T-helper 17 cell (primary cell): ENCODE measurements at places on chromosomes 1 and 21.

DNA sequence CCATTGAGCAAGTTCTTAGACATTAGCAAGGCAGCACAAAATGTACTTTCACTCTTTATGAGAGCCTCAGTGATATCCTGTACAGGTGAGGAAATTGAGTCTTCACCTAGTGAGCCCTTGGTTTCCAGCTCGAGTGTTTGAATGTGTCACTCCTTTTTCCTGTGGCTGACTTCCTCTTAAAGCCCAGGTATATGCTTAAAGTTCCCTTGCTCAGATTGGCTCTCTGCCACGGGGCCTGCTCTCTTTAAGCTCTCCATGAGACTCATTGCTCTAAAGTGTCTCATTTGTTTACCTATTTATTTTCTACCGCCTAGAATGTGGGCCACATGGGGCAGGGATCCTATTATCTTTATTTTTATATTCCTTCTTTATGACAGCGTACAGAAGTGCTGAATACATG is 324.9 kb downstream of the SIPA1L2 start:
- DNase-seq, result no peak
- H3K27ac ChIP-seq, result no peak overlapping the region
- H3K4me3 ChIP-seq, result no peak overlapping the region

DNA sequence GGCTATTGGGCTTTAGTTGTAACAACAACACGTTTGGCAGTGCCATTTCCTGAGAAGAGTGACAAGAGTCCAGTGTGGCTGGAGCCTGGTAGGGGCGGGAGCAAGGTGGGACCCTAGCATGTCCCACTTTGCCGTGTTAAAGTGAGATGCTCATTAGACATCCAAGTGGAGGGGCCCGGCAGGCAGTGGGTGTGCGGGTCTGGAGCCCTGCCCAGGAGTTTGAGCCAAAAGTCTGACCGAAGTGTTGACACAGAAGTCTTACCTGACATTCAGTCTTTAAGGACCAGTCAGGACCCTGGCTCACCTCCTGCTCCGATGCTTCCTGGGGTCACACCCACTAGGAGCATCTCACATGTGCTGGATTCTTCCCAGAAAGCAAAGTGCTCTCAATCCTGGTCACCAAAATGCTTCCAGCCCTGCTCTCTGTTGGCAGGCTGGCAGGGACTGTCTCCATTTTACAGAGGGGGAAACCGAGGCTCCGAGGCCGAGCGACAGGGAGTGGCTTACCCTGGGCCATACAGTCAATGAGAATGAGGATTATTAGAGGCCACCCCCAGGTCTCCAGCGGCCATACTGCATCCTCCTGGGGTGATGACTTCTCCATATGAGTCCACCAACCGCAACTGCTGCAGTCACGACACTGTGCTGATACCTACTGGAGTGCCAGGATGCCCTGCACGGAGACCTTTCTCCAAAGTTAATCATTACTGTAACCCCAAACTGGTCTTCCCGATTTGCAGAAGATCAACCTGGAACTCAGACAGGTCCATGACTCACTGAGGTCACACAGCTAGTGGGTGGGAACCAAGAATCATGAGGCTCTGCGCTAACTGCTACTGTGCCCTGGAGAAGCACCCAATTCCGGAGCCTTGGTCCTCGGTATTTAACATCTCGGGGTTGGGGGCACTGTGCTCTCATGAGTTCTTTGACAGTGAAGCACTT is 112.7 kb downstream of the PRDM2 start:
- peaks cover 36% of the 10 kb centered on the region for H3K4me1 ChIP-seq
- H3K27me3 ChIP-seq, result no peaks in the 10 kb centered on the region
- DNase-seq, result no peak
- peaks cover 2% of the 10 kb centered on the region for H3K36me3 ChIP-seq

DNA sequence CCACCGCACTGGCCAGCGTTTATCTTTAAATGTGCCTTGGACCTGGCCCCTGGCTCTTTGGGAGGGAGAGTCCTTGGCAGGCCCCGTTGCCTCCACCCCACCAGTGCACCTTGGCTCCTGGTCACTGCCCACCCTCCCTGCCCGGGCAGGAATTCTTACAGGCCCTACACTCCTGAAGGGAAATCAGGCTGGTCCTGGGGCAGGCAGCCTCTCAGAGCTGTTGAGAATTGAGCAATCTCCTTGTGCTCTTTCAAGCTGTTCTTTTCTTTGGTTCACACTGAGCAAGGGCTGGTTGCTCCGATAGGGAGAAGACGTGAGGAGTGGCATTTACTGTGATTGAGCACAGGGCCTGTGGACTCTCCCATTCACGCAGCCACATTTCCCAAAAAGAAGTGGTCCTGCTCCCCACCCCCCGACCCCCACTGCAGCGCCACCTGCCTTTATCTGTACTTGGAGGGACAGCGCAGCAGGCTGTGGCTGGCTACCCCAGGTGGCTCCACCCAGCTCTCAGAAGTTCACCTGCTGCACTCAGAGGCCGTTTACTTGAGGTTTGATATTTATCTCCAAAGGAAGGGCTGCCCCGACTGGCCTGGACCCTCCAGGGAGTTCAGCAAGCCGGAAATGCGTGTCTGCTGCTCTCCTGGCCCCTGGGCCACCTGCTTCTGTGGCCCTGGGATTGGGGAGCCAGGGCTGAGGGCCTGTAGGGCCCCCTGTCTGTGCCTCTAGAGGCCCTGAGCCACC is 47.8 kb downstream of the SKI start:
- H3K27ac ChIP-seq, result peak overlapping the region; percentile 90
- DNase-seq, result no peak
- H3K4me1 ChIP-seq, result peaks cover 50% of the 10 kb centered on the region
- peak overlapping the region; percentile 62 for H3K4me3 ChIP-seq

GRCh38 chr1:70195342-70195741 is 10.0 kb downstream of the LRRC40 start:
- DNase-seq, result no peak
- H3K27me3 ChIP-seq, result no peaks in the 10 kb centered on the region
- H3K4me1 ChIP-seq, result peaks cover 16% of the 10 kb centered on the region
- no peak overlapping the region for H3K27ac ChIP-seq

DNA sequence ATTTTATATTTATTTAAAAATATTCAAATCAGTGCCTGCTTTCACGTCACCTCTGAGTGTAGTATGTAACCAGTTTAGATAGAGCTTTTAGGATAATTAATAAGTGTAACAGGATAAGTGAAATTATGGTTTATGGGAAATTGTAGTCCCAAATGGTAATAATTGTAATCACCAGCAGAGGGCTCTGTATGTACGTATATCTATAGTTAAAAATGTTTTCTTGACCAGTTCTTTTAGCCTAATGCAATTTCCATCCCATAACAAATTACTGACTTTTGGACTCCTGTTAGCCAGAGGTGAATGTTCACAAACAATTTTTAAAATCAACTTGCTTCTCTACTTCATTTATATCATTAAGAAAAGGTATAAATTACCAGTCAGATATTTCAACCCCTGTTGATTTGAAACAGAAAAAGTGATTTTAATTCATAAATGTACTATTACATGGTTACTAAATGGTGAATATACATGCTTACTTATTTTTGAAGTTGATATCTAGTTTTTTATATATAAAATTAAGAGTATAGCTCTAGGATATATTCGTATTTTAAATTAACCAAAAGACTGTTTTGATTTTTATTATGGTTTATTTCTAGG is 25.3 kb downstream of the SLC30A7 start:
- H3K4me1 ChIP-seq, result peaks cover 33% of the 10 kb centered on the region
- H3K27me3 ChIP-seq, result no peaks in the 10 kb centered on the region
- no peak overlapping the region for H3K4me3 ChIP-seq
- H3K27ac ChIP-seq, result peak overlapping the region; percentile 16
- DNase-seq, result no peak
- H3K36me3 ChIP-seq, result peaks cover 4% of the 10 kb centered on the region

- H3K36me3 ChIP-seq, result peaks cover 4% of the 10 kb centered on the region
- H3K4me3 ChIP-seq, result no peak overlapping the region
- peaks cover 30% of the 10 kb centered on the region for H3K27me3 ChIP-seq
- H3K27ac ChIP-seq, result no peak overlapping the region
- no peak for DNase-seq
These were observed 76.4 kb upstream of the ETS2 start for GRCh38 chr21:38729291-38729690.

GRCh38 chr21:38830671-38831525 is 25.2 kb downstream of the ETS2 start:
- H3K4me3 ChIP-seq, result no peak overlapping the region
- H3K27ac ChIP-seq, result peak overlapping the region; percentile 41
- H3K27me3 ChIP-seq, result peaks cover 23% of the 10 kb centered on the region

- H3K4me3 ChIP-seq, result peak overlapping the region; percentile 85
- no peaks in the 10 kb centered on the region for H3K27me3 ChIP-seq
- peaks cover 15% of the 10 kb centered on the region for H3K4me1 ChIP-seq
- DNase-seq, result no peak
These were observed 15.2 kb downstream of the PLA2G2F start for GRCh38 chr1:20154301-20154831.

DNA sequence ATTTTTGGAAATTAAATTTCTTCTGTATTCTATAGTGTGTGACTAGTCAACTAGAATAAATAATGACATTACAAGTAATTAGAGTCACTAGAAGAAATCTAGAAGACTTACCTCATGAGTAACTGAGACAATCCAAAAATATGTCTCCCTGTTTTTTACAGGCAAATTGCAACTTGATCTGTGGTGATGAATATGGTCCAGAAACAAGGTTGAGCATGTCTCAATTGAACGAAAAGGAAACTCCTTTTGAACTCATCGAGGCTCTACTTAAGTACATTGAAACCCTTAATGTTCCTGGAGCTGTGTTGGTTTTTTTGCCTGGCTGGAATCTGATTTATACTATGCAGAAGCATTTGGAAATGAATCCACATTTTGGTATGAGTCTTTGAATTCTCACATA is 36.7 kb downstream of the DHX9 start:
- DNase-seq, result no peak
- H3K4me3 ChIP-seq, result no peak overlapping the region
- H3K27me3 ChIP-seq, result no peaks in the 10 kb centered on the region
- H3K27ac ChIP-seq, result no peak overlapping the region
- H3K4me1 ChIP-seq, result peaks cover 23% of the 10 kb centered on the region

GRCh38 chr21:45831991-45832740 is 149.4 kb upstream of the COL6A1 start:
- no peak overlapping the region for H3K4me3 ChIP-seq
- H3K4me1 ChIP-seq, result peaks cover 5% of the 10 kb centered on the region
- peaks cover 2% of the 10 kb centered on the region for H3K36me3 ChIP-seq
- H3K27ac ChIP-seq, result no peak overlapping the region

- H3K27me3 ChIP-seq, result peaks cover 2% of the 10 kb centered on the region
- H3K4me1 ChIP-seq, result peaks cover 10% of the 10 kb centered on the region
- no peak overlapping the region for H3K27ac ChIP-seq
These were observed 93.1 kb downstream of the HHIPL2 start for GRCh38 chr1:222454782-222455181.

DNA sequence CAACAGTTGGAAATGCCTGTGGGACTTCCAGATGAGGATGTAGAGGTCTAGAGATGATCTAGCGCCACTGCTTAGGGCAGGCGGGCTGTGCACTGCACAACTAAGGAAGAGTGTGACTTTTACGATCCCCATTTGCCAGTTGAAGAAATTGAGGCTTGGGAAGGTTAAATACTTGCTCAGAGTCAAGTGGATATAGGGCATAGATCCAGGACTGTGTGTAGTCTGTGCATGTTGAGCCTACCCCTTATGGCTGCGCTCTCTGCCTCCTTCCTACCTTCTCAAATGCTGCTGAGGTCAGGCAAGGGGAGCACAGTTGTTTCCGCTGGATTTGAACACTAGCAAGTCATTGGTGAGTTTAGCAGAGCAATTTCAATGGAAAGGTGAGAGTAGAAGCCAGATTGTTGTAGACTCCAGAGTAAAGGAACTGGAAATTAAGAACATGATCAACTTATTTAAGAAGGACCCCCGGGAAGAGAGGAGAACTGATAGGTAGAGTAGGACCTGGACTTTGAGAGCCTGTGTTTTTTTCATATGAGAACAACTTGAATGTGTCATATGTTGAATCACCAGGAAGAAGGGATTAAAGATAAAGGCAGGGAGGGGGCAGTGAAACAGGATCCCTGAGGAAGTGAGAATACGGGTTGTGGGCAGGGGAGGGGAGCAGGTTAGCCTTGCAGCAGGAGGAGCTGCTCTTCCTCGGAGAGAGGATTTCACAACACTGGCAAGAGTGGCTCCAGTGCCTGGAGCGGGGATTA is 2.7 kb downstream of the CAPN2 start:
- peaks cover 64% of the 10 kb centered on the region for H3K4me1 ChIP-seq
- H3K27ac ChIP-seq, result peak overlapping the region; percentile 97
- no peak for DNase-seq
- H3K4me3 ChIP-seq, result peak overlapping the region; percentile 90
- H3K36me3 ChIP-seq, result peaks cover 13% of the 10 kb centered on the region
- no peaks in the 10 kb centered on the region for H3K27me3 ChIP-seq

DNA sequence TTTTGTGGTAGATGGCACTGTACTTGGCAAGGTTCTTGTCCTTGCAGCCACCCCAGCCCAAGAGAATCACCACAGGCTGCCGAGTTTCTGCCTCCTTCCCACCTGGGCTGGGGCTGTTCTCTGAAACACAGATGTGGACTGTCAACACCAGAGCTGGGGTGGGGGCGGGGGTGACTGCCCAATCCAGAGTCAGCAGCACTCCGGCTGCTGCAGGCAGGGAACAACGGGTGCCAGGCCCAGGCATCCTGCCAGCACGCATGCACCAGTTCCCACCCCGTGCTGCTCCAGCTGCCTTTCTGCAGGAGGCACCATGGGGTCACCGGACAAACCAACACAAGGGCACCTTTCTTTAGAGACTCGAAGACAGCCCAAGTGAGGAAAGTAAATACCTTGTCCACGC is 14.1 kb downstream of the TMEM53 start:
- H3K4me1 ChIP-seq, result peaks cover 16% of the 10 kb centered on the region
- H3K27me3 ChIP-seq, result no peaks in the 10 kb centered on the region
- H3K4me3 ChIP-seq, result no peak overlapping the region
- H3K27ac ChIP-seq, result no peak overlapping the region
- no peak for DNase-seq

DNA sequence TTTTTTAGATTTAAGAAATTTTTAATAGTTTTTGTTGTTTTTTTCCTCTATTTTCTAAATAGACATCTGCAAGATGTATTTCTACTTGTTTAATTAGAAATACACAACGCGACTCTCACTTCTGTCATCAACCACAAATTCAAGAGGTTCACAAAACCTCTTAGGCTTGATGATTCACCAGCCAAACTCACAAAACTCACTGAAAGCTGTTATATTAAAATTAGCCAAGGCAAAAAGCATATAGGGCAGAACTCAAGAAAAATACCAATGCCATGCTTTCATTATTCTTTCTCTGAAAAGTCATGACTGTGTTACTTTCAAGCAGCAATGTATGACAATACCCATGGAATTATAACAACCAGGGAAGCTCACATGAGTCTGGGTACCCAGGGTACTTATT is 487.0 kb upstream of the RGS18 start:
- H3K36me3 ChIP-seq, result no peaks in the 10 kb centered on the region
- no peaks in the 10 kb centered on the region for H3K27me3 ChIP-seq
- H3K4me1 ChIP-seq, result no peaks in the 10 kb centered on the region
- DNase-seq, result no peak
- H3K27ac ChIP-seq, result no peak overlapping the region
- no peak overlapping the region for H3K4me3 ChIP-seq

GRCh38 chr1:118921994-118922393 is 66.1 kb downstream of the TBX15 start:
- no peaks in the 10 kb centered on the region for H3K27me3 ChIP-seq
- no peak for DNase-seq
- H3K4me1 ChIP-seq, result no peaks in the 10 kb centered on the region
- no peak overlapping the region for H3K4me3 ChIP-seq
- H3K27ac ChIP-seq, result no peak overlapping the region
